ENCODE measurements at places on chromosomes 4 and X.
A peak's percentile ranks its signal among the peaks of the same experiment; 100 is the strongest.

- peak; percentile 10 for DNase-seq
Measured at GRCh38 chrX:41108007-41108406, 22.8 kb downstream of the USP9X start.

DNA sequence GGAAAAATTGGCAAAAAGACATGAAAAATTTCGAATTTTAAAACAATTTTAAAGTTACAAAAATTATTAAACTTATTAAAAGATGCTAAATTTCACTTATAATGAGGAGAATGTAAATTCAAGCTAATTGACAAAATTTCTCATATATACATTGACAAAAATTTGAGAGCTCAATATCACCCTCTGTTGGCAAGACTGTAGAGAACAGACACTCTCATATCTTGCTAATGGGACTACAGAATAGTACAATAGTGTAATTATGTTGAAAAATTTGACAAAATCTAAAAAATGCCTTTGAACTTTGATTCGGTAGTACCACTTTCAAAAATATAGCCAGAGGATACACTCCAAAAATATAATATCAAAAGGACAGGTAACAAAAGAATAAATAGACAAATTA, 29.8 kb downstream of the DCAF8L2 start:
- peak; percentile 3 for DNase-seq

- no peak for DNase-seq
Measured at GRCh38 chr4:68734095-68734494, 63.6 kb upstream of the UGT2B15 start.

GRCh38 chr4:94498502-94498901, 46.8 kb downstream of the PDLIM5 start:
- DNase-seq = no peak

DNA sequence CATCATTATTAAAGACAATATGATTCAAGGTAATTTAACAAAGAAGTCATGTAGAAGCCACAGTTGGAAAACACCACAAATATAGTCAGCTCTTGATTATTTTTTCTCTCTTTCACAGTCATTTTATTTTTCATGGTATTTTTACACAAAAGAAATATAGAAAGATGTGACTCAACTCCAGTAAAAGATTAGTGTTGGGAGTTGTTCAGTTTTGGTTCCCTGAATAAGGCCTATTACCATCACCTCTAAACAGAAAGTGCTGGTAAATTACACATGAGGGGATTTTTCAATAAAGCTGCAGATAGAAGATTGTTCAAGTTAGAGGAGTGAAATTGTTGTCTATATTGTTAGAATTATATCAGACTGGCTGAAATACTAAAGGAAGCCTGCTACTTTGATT, 107.0 kb downstream of the DDIT4L start:
- no peak for DNase-seq

- DNase-seq = no peak
Measured at GRCh38 chrX:140432346-140433175, 72.3 kb downstream of the SOX3 start.

DNA sequence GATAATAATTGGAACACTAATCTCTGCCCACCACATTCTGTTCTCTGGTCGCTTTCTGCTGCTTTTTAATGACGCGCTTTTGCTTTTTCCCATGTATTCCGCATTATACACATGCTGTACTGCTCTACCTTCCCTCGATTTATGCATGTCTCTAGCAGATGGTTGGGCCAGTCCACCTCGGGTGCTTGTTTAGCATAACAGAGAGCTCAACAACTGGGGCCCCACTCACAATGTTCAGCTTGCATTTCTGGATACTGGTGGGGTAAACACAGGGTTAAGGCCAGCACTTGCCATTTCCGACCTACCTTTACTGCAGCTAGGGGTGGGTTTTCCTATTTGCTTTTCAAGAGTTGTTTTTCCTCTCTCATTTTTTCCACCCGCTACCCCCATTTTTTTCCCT, 255.8 kb downstream of the SOX3 start:
- DNase-seq = no peak

- DNase-seq = peak; percentile 61
Measured at GRCh38 chr4:56863441-56864139, 42.1 kb upstream of the SPINK2 start.

GRCh38 chr4:96356591-96357370, 516.9 kb downstream of the PDHA2 start:
- DNase-seq = peak; percentile 16

DNA sequence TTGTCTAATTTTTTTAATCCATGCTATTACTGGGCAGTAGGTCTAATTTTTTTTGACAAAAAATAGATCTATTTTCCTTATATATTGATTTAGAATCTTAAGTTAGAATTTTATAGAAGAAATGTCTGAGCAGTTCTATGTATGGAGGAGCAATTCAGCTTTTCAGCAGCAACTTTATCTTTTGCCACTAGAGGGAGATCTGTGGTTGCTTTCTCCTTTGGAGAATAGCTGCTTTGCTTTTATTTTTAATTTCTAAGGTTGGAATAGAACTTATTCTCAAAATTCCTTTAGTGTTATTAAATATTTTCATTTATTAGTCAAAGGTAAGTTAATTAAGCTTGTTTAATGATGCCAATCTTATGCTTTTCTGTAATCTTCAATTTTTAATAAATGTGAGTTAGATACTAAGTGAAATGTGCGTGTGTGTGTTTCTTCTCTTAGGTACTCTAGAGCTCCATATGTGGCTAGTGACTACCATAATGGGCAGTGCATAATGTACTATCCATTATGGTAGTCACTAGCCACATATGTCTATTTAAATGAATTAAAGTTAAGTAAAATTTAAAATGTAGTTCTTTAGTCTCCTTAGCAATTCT, 29.3 kb downstream of the FAM199X start:
- DNase-seq = peak; percentile 17

- no peak for DNase-seq
Measured at GRCh38 chrX:42093756-42094155, 170.4 kb upstream of the CASK start.

DNA sequence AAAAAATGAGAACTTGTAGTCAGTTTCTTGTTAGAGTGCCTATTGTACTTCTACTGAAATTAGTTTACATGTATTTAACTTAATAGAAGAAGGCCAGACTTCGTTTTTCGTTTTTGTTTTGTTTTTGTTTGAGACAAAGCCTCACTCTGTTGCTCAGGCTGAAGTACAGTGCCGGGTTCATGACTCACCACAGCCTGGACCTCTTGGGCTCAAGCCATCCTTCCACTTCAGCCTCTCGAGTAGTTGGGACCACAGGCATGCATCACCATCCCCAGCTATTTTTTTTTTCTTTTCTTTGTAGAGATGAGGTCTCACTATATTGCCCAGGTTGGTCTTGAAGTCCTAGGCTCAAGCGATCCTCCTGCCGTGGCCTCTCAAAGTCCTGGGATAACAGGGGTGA, 793.9 kb downstream of the ADGRL3 start:
- DNase-seq = no peak

DNA sequence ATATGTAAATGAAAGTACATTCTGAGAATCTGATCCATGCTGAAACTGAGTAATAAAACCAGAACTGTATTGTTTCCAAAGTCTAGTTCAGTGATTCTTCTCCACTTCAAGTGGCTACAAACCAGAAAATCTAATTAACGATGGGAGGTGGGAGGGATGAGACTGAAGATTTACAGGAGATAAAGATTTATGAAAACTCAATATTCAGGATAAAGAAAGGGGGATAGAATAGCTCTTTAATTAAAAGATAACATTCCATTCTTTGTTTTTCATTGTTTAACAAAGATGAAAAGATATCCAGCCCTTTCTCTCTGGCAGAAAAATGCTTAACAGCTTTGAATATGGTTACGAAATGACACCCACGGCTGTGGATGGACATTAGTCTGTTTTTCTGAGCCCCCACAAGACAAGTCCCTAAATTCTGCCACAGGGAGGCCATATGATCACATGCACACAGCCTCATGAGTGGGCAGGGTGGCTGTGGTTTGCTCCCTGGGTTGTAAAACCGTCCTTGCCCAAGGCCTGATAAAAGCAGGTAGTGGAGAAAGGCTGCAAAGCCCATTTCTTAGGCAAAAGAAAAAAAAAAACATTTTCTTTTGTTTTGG, 36.4 kb downstream of the TMEM150C start:
- no peak for DNase-seq

DNA sequence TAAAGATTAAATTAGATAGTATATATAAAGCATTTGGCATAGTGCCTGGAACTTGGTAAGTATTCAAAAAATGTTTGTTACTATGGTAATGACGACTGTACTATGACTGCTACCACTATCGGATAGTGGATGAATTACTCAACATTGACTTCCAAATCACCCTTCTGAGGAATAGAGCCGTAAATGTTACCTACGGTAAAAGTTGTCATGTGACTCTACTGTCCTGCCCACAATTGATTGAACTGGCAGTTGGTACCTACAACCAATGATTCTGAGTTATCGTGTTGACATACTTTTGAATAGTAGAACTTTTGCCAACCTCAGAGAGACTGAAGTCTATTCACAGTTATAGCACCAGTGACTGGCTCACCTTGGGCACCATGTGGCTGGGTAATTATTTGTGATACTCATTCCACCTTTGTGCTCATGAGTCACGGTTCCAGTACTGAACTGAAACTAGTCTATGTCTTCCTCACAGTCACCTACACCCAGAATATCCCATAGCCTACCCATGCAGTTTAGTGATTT, 185.5 kb upstream of the PITX2 start:
- DNase-seq = no peak

- no peak for DNase-seq
Measured at GRCh38 chr4:152309418-152309817, 226.5 kb downstream of the FBXW7 start.

DNA sequence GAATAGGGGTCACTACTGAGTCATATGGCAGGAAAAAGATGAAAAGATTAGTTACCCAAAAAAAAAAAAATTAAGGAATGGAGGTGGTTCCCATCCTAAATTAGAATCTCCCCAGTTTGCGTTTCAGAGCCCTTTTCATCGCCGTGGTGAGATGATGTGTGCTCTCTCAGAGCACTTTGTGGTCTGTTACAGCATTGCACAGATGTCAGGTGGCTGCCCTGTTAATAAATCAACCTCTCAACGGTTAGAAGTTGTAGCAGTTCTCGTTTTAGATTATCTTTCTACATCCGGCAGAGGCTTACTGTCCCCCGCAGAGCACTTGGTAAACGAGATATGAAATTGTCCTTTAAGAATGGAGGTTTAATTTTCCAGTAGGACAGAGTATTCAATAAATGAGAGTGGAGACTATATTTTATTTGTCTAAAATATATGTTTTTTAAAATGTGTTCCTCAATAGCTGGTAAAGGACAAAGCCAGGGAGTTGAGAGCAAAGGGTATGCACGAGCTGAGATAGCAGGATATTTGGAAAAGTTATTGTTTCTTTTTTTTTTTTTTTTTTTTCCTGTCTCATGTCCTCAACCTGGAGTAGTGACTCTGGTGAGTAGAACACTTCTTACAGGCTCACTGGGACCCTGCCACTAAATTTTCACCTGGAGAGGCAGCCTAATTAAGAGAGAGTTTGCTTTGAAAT, 26.9 kb downstream of the AFF1 start:
- DNase-seq = no peak

GRCh38 chr4:61938250-61938846, 738.2 kb downstream of the ADGRL3 start:
- no peak for DNase-seq

DNA sequence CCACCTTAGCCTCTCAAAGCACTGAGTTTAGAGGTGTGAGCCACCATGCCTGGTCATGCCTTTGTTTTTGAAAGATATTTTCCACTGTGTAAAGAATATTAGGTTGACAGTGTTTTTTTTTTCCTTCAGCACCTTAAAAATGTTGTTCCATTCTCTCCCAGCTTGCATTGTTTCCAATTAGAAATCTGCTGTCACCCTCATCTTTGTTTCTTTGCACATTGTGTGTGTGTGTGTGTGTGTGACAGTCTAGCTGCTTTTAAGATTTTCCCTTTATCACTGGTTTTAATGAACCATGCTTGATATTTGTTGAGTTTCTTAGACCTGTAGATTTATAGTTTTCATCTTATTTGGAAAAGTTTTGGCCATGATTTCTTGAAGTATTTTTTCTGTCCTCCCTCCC, 79.0 kb upstream of the NKX1-1 start:
- no peak for DNase-seq

DNA sequence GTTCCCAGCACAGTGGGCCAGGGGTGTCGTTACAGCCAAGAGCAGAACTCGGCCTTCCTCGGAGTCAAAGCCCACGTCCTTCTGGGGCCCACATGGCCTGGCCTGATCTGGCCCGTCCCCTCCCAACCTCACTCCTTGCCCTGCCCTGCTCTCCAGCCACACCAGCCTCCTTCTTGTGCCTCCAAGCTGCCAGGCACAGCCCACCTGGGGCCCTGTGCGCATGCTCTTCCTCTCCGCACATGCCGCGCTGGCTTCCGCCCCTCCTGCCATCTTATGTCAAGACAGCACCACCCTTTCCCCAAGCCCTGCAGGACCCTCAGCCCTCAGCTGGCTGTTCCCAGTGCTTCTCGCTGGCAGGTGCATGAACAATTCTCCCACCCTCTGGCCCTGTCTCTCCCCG, 6.8 kb downstream of the HAUS7 start:
- no peak for DNase-seq

- DNase-seq = no peak
Measured at GRCh38 chr4:67365661-67366245, 179.6 kb downstream of the CENPC start.

DNA sequence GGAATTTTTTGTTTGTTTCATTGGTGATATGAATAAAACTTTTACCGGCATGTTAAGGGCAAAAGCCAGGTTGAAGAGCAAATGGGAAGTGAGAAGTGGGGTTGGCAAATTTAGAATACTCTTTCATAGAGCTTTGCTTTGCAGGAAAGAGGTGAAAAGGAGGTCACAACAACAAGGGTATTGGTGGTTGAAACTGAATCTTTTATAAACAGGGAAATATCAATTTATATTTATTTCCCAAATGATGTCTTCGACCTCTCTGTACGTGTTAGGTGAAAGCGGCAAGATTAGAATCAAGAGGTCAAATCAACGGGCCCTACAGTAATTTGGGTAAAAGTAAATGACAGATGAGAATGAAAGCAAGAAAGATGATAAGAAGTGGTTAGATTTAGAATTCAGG, 3.4 kb downstream of the SMR3A start:
- no peak for DNase-seq

GRCh38 chrX:131762802-131763234, 218.9 kb downstream of the OR13H1 start:
- no peak for DNase-seq

- no peak for DNase-seq
Measured at GRCh38 chr4:148095346-148095923, 346.8 kb downstream of the NR3C2 start.

DNA sequence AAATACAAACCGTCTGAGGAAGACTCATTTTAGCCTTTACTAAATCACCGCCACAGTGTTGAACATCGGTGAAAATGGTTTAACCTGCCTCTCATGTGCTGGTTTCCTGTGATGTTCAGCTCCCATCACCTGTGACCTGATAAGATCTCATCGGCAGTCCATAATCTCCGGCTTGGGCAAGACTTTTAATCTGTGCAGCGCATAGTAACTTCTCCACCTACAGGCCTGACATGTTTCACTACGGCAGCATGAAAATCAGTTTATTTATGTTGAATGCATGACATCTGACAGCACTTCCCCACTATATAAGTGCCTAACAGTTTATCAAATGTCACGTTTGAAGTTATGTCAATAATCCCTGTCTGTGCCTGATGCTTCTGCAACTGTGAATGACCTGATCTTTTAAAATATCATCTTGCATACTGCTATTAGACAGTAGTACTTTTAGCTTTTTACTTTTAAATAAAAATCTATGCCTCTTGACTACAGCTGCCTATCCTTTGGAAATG, 1919.8 kb upstream of the AGA start:
- DNase-seq = no peak

- no peak for DNase-seq
Measured at GRCh38 chr4:44914223-44914622, 187.9 kb upstream of the GNPDA2 start.

All from bronchial epithelial cell (primary cell).